ENCODE measurements at places on chromosomes 12 and 14.

DNA sequence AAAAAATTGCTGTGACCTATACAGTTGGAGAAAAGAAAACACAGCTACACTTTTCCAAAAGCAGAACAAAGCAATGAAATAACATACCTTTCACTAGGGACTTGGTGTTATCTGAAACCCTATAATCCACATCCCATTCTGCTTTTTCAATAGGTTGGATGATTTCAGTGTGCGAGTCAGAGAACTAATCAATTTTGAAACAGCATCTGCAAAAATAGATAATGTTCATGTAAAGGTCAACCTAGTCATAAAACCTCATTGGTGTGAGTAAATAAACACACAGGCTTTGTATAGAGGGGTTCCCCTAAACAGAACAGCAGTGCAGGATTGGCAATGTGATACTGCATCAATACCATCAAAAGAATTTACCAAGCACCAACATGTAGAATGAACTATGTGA, 173.0 kb upstream of the G2E3 start:
- no peak for DNase-seq

DNA sequence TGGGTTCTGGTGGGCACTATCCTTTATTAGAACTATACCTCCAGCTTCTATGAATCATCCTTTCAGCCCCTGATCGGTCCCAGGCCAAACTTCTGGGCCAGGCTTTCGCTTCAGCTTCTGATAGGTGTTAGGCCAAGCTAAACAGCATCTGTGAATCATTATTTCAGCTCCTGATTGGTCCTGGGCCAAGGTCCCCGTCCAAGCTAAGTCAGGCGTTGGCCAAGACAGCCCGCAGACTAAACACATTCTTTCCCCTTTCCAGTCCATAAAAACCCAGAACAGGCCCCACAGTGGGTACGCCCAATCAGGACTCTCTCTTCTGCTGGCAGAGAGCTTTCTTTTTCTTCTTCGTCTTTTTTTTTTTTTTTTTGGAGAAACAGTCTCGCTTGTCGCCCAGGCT, 1808.9 kb upstream of the SEL1L start:
- DNase-seq, result no peak

GRCh38 chr12:10802587-10802986, at the start of gene TAS2R7:
Gene TAS2R7, minus strand, starts transcription at chr12:10802627. Its CDS starts 57 bp downstream, at chr12:10802570.
- DNase-seq, result no peak

DNA sequence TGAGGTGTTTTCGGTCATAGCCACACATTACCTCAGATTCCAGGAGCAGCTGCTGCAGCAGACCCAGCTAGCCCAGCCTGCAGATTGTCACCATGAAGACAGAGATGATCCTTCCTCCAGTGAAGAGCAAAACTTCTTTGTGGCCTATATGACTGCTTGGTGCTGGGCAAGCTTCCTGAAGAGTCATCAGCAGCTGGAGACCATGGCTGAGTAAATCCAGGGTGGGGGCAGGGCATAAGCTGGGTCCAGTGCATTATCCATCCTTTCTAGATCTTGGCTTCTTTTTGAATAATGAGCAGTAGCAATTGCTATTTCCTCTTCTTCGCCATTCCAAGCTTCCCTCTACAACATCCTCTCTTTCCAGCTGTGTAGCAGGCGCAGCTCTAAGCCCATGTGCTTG, 373.1 kb upstream of the DDHD1 start:
- DNase-seq, result no peak

DNA sequence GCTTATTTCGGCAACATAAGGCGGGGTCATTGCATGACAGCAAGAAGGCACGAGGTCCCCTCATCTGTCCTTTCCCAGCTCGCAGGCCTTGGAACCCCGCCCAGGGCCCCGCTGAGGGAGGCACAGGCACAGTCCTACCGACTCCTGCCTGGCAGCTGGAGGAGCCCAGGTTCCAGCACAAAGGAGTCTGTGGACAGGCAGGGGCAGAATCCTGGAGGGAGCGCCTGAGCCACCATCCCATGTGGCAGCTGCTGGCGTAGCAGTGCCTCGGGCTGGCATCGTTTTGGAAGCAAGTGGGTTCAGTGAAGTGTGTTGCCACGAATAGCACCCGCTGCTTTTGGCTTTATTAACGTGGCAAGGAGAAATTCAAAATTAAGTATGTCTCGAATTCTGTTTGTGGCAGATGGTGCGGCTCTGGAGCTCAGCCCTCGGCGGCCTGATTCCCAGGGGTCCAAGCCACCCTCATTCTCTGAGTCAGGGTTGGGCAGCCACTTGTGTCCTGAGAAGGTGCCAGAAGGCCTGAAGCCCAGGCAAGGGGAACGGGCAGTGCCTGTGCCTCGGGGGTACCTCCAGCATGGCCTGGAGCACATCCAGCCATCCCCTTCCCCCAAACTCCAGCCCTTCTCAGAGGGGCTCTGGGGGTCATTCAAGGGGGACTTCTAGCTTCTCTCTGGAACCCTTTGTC, 35.9 kb downstream of the SLC8B1 start:
- no peak for DNase-seq

DNA sequence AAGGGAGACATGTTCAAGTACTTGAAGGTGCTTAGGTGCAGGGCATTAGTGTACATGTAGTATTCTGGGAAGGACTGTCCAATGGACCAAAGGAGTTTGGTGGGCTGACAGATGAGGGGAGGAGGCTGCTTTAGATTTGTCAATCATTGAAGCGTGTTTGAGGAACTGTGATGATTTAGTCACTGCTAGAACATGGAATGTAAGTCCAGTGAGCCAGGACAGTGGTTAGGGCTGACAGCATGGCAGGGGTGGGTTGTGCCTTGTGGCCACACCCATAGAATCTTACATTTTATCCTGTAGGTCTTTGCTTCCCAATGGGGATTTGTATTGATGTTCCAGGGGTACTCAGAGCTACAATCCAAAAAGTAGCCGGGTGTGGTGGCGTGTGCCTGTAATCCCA, 24.6 kb downstream of the DIP2B start:
- no peak for DNase-seq

- no peak for DNase-seq
Measured at GRCh38 chr12:10967409-10967808, 19.3 kb downstream of the TAS2R50 start.

DNA sequence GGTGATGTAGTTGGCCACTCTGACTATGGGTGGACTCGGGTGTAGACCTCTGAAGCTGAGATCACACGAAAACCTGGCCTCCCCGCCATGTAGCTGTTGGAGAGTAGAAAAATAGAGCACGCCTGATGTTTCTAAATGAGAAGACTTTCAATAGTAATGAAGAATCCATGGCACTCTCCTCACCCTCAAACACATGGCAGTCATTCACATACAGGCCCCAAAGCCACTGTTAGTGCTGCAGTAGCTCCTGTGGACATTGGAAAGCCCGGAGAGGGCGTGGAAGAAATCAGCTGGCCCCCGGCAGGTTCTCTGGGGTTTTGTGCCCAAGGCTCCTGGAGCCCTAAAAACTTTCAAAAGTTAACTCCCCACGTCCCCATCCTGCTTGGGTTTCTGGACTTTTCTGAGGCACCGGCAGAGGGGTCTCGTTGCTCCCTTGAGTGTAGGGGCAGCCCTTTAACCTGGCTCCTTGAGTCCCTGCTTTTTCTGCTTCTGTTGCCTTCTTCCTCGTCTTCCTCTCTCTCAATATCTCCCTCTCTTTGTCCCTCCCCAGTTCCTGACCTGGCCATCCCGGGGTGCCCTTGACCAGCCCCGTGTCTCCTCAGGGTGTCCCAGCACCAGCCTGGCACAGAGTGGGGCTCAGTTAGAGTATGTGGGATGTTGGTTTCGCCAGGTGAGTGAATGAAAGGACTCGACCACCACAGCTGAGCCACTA, 8.3 kb downstream of the MEG3 start:
- DNase-seq, result no peak

DNA sequence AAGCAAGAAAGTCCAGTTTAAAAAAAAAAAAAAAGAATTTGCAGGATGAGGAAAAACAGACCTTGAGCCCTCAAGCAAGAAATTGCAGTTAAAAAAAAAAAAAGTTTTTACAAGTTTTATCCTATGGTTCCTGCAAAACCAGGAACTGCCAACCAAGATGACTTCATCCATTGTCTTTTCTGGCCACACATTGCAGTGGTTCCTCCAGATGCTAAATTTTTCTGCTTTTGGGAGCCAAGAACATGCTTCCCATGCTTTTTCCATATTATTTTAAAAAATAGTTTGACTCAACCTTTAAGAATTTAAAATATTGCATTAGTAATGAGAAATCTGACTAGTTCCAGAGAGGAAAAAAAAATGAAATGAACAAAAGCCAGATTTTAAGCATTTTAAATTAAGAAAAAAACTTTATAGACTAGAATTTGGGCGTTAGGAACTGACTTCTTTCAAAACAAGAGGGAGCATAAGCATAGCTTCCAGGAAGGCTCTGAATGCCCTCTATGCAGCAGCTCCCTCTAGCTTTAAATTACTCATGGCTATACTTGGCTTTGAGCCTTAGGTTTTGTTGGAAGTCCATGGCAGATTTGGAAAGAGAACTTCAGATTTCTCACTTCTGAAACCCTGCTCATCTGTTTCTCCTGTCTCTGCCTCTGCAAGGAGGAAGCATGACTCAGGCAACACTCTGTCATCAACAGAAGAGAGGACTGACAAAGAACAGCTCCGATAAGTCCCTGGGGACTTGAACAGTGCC, 124.5 kb downstream of the GPR65 start:
- DNase-seq, result no peak

- DNase-seq, result no peak
Measured at GRCh38 chr12:4579305-4580102, 17.5 kb downstream of the DYRK4 start.

DNA sequence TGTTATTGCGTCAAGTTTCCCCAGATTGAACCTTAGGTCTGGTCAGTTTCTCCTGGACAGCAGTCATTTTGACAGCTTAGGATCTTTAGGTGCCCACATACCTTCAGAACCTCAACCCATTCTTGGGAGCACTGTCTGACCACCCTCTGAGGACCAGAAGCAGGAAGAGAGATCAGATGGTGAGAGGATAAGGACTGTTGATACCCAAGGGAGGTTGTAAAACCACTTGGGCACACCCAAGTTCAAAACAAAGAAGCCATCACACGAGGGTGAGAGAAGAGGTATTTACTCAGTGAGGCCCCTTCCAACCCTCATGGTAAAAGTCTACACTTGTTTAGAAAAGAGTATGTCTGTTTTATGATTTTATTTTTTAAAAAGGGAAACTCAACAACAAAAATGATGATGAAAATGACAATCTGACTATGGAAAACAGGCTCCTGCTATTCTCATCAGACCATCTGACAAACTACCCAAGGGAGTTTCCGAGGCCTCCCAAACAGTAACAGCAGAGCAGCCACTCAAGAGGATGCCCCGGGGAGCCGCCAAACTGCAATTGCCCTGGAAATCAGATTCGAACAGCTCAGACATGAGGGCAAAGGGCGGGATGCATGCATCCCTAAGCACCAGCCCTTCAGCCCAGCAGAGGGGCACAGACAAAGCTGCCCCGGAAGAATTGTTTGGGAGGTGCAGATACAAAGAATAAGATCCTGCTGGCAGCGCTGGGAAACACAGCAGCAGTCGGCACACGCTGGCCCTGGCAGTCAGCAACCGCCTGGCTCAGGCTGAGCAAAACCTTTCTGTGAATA, 162.6 kb upstream of the PLEKHG7 start:
- no peak for DNase-seq

- DNase-seq, result no peak
Measured at GRCh38 chr12:24596768-24597388, 352.0 kb downstream of the BCAT1 start.

DNA sequence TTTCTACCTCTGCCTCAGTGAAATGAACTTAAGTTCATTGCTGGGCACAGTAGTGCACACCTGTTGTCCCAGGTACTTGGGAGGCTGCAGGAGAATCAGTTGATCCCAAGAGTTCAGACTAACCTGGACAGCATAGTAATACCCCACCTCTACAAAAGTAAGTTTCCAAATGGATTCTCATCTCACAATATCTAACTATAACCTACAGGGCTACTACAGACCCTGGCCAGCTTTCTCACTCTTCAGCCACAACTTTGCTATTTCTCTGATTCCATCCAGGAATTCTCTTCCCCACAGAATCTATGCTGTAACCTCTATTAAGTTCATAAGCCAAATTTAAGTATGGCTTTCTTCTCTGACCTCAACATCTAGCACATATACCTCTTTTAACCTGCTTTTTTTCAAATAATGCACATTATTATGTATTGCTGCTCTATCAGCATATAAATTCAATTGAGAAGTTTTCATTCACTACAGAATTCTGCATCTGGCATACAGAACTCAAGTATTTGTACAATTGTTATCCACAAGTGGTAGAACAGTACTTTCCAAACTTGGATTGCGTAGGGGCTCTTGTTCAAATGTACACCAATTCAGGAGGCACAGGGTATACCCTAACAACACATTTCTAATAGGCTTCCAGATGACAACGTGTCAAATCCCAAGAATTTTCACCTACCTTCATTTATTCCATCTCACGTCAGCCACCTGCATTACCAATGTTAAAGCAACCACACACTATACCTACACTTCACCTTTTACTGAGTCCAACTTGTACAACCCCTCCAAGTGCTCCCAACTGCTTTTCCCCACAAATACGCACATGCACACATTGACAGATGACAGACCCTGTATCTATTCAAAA, 3.8 kb downstream of the RPS29 start:
- DNase-seq, result no peak

GRCh38 chr12:100520048-100520769, 46.5 kb downstream of the NR1H4 start:
- DNase-seq, result no peak

DNA sequence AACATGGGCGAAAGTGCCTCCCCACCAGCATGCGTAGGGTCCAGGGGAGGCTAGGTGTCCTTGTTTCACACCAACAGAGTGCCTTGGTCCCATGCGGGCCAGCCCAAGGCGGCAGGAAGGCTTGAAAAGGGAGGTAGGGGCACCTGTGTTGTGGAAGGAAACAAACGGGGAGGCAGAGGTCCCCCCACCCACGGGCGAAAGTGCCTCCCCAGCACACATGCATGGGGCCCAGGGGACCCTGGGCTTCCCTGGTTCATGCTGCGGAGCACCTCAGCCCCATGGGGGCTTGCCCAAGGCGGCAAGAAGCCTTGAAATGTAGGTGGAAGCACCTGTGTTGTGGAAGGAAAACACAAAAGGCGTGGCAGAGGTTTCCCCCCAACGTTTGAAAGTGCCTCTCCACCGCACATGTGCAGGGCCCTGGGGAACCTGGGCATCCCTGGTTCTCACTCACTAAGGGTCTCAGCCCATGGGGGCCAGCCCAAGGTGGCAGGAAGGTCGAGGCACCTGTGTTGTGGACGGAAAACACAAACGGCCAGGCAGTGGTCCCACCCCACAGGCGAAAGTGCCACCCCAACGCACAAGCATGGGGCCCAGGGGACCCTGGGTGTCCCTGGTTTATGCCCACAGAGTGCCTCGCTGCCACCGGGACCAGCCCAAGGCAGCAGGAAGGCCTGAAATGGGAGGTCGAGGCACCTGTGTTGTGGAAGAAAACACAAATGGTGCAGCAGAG, 374.7 kb downstream of the ALG10 start:
- no peak for DNase-seq

DNA sequence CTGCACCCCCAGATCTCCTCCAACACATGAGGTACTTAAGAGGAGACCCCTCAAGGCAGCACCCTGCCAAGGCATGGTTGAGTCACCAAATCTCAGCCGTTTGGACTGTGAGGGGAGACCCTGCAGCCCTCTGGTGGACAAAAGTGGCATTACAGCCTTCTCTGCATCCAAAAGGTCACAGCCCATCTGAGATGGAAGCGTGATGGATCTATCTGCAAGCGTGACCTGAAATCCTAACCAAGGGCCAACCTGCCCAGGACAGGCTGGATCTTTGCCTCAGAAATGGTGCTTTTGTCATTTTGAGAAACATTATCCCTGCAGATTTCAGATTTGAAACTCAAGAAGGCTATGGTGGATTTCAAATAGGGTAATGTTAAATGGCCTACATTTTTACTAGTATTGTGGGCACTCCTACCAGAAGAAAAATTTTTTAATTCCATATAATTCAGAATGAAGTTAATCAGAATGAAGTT, 23.7 kb upstream of the DHRS4 start:
- peak; percentile 74 for DNase-seq

- DNase-seq, result no peak
Measured at GRCh38 chr12:28180786-28181185, 9.5 kb upstream of the CCDC91 start.
